WTC11 (cell line): ENCODE measurements at places on chromosomes 13 and 19.
A peak's percentile ranks its signal among the peaks of the same experiment; 100 is the strongest.

DNA sequence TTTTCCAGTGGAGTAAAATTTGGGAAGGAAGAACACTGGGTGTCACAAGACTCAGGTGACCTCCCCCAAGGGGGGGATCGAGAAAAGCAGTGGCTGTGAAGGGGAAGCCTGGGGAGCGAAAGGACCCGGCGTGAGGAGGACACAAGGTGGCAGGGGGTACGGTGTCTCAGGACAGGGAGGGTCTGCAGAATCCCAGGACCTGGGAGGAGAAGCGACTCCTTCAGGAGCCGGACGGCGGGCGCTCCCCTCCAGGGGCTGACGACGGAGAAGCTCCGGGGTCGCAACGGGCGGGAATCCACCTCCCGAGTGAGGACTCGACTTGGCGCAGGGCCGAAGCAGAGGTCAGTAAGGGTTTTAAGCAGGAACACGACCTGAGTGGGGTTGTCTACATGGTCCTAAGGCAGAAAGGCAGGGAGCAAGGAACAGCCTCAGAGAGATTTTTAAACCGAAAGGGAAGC is 529 bp downstream of the ZNF836 start:
- peak; percentile 32 for DNase-seq

DNA sequence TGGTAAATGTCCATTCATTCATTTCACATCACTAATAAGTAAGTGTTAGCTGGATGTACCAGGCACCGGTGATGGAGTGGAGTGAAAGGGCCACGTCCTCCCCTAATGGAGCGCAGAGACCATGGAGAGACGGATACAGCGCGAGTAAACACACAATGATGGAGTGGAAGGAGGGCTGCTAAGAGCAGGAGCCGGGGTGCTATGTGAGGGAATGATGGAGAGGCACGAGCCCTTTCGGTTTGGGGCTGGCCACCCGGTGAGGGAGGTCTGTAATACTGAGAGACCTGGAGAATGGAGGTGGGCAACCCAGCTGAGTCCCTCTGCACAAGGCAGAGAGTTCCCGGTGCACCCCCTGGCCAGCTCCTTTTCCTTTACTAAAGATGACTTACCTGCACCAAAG is 53.7 kb downstream of the PEPD start:
- no peak for DNase-seq

- peak; percentile 78 for DNase-seq
Measured at GRCh38 chr13:76473552-76474134, 412.6 kb downstream of the KCTD12 start.

DNA sequence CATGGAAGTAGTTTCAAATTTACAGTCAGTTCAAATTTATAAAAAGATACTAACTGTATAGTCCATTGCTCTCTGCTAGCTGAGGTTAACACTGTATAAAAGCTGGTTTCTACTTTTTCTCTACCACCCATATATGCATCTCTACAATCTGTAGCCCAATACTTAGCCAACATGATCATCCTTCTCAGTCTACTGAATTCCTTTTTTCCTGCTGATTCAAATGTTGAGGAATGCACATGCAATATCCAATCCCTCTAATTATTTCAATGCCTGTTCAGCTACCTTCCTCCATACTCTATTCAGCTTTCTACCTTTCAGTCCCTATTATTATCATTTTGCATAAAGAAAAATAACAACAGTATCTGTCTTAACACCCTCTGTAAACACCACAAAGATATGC is 15.6 kb downstream of the KPNA3 start:
- no peak for DNase-seq

DNA sequence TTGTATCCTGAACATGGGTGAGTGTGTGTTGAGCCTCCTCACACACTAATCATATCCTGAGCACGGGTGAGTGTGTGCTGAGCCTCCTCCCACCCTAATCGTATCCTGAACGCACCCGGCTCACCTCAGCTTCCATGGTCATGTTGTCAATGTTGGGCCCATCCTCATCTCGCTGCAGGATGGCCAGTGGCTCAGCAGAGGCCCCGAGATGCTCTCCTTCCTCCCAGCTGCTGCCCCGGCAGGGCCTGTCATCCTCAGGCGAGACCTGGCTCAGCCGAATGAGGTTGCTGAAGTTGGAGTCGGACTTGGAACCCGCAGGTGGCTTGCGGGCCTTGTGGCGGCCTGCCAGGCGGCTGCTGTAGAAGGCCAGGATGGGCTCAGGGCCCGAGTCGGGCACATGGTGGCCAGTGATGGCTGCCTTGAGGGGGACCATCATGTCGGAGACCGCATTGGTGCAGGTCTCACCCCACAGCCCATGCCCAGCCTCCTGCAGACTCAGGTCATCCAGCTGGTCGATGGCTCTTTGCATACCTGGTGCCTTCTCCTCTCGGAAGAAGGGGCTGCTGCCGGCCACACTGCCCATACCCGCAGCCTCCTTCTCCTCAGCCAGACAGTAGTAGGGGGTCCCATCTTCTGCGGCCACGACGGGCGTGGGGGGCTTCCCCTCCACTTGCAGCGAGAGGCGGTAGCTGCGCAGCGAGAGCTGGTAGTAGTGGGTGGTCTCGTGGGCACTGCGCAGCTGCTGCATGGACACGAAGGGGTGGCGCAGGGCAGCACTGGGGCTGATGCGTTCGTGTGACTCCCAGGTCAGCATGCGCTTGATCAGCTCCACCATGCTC is 9.6 kb downstream of the HIPK4 start:
- DNase-seq: no peak

DNA sequence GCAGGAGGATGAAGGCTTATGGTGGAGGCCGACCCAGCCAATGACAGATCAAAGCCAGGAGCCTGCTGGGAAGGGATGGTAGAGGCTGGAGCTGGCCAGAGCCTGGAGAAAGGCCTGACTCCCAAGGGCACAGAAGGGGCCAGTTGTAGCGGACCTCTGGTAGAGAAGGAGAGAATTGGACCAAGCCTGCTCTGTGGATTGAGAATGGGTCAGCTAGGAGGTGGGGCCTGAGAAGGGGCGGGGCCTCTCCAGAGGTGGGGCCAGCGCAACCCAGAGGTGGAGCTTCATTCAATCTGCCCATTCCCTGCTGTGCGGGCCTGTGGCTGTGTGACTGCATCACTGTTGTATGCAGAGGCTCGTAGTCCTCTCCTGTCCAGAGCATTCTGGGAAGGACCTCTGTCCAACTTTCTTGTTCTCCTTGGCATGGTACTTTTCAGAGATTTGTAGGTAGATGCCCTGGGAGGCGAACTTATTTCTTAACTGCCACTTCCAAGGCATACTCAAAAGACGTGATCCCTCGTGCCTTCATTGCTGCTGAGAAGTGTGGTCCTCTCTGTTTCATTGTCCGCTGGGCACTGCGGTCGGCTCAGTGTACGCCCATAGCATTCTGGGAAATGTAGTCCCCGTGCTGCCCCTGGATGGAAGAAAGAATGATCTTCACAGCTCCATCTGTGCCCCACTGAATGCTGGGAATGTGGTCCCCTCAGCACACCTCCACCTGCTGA is 6.7 kb downstream of the GRIN2D start:
- DNase-seq: peak; percentile 90

DNA sequence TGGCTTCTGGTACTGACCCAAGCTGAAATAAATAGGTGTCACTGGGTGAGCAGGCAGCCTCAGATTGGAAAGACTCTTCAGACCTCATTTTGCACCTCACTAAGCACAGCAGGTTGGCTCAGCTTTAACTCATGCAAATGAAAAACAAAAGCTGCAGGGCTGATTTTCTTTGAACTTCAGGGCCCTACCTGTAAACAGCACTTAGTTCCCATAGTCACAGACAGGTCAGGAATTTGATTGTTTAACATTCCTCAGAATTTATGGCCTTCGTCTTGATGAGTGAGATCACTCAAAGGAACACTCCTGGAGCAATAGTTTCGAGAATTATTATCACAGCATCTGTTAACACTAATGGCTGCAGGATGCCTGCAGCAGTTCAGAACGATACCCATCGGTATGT is 718.5 kb downstream of the EFNB2 start:
- DNase-seq: peak; percentile 22

GRCh38 chr19:29311191-29311790 is 98.3 kb upstream of the UQCRFS1 start:
- peak; percentile 30 for DNase-seq

- DNase-seq: no peak
Measured at GRCh38 chr19:22882797-22883196, 50.7 kb downstream of the ZNF723 start.

DNA sequence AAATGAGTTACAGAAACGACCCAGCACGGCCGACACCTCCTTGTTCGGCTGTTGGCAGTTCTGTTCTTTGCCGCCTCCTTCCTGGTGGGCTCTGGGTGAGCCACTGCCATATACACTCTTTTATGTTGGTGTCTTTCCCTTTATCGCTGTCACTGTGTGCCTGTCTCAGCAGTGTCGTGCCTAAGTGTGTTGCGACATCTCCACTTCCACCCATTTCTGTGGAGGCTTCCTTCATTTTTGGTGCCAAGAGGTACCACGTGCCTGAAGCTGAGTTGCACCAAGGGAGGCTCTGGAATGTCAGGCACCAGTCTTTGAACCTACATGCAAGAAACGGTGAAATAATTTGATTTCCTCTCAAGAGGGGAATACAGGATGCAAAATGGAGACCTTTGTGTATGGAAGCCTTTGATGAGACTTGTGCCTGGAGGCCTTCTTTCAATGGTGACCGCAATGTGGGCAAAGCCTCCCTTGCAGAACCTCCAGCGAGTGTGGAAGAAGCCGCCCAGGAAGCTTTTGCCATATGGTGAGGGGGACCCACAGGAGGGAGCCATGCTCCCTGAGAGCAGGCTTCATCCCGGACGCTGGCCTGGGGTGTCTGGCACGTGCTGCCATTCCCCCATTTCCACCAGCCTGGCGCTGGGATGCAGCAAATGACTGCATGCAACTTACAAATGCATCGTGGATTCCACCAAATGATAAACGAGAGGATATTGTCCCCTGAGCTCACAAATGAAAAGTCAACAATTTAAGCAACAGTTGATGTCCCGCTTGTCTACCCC is 136.2 kb downstream of the TEX29 start:
- no peak for DNase-seq

DNA sequence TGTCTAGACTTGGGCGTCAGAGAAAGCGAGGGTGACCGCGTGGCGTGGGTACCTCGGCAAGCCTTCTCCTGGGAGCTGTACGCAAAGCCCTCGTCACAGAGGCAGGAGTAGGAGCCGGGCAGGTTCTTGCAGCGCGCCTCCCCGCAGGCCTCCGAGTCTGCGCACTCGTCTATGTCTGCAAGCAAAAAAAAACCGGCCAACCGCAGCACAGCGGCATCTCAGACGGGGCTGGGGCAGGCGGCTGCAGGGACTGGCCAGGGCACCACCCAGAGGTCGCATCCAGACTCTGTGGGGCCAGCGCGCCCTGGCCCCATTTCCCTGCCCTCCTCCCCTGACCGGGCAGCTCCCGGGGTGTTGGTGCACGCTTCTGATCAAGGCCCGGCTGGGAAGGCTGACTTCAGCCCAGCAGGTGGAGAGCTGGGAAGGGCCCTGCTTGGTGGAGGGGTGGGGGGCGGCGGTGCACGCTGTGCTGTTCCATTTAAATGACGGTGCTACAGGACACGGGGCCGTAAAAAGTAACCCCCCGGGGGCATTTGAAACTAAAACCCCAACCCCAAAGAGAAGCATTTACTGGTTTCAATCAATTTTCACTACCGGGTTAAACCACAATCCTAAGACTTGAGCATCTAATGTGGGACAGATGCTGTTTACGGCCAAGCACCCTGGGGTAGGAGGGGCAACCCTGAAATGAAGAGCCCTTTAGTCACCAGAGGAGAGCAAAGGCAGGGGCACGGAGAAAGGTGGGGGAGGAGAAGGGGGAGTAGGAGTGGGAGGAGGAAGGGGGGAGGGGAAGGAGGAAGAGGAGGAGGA is 28.2 kb downstream of the GAS6 start:
- no peak for DNase-seq

GRCh38 chr19:22519152-22519551 is 97.0 kb upstream of the ZNF98 start:
- no peak for DNase-seq

DNA sequence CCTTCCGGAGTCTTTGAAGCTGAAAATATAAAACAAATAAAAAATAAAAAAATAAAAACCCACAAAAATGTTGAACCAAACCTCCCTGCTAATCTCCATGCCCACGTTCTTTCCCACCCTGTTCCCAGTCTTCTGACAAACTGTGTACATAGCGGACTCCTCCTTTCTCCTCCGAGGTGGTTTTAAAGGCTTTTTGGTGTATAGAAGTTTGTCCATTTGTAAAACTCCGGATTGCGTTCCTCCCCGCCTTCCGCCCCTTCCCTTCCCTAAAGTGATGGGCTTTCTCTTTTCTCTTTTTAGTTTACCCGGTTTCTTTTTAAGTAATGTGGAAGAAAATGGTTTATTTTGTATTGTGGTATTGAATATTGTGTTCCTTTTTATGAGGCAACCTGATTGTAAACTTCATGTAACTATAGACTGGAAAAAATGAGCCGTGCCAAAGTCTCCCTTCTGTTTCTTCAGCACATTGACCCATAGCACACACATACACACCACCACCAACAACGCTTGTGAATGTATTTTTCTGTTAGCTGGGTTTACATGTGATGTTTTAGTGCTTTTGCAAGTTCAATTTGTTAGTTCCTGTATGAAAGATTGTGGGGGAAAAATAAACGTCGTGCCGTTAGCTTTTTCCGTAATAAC is 4.4 kb downstream of the ZIC2 start:
- DNase-seq: no peak

GRCh38 chr13:66665991-66666390 is 564.1 kb downstream of the PCDH9 start:
- DNase-seq: peak; percentile 14

DNA sequence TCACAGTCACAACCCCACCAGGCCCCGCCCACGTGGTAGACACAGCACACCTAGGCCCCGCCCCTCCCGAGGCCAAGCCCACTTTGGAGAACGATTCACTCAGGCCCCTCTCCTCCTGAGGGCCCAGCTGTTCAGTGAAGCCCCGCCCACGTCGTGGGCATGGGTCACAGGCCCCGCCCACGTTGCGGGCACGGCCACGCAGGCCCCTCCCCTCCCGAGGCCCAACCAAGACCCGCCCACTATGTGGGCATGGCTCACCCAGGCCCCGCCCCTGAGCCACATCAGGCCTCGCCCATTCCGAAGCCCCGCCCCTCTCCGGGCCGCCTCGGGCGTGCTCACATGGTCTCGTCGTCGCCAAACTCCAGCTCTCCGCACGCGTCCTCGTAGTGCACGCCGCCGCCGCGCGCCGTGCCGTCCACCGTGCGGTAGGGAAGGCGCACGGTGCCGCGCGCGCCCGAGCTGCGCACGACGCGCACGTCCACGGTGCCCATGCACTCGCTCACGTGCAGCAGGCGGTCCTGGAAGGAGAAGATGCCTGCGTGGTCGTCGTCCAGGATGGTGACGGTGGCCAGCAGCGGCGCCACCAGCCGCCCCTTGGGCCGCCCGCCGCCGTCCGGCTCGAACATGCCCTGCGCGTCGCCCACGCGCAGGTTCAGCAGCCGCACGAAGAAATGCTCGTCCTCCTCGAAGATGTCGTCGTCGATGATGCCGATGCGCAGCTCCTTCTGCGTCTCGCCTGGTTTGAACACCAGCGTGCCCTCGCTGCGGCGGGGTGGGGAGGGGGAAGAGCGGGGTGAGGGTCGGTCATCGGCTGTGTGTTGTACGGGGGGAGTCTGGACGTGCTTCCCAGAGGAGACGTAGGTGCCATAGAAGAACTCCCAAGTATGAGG is 24.0 kb downstream of the SLC8A2 start:
- DNase-seq: peak; percentile 99
